ENCODE measurements at places on chromosomes 7 and 10.

DNA sequence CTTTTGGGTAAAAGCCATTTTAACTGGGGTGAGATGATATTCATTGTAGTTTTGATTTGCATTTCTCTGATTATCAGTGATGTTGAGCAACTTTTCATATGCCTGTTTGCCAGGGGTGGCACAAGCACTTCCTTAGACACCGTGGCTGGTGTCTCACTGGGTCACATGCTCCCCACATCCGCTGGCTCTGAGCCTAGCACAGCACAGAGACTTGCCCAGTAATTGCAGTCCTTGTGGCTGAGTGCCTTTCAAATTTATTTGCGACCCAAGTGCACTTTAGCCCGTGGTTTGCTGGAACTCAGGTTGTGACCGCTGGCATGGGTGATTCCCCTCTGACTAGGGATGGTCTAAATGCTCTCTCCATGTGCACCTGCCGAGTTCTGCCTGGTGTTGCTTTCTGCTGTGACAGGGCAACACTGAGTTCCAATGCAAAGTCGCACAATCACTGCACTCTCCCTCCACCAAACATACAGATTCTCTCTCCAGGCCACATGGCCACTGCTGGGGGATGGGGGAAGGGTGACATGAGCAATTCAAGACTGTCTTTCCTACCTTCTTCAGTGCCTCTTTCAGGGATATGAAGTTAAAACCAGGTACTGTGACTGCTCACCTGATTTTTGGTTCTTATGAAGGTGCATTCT lies 66.5 kb downstream of the ZNF277 start:
- DNase-seq = peak; percentile 41

DNA sequence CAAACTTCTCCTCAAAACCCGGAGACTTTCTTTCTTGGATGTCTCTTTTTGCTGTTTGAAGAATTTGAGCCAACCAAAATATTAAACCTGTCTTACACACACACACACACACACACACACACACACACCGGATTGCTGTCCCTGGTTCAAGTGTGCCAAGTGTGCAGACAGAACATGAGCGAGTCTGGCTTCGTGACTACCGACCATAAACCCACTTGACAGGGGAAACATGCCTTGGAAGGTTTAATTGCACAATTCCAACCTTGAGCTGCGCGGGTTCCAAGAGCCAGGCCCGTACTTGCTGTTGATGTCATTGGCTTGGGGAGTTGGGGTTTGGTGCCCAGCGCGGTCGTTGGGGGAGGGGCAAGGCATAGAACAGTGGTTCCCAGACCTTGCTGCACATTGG lies 1.7 kb downstream of the EGFR start:
- no peak for DNase-seq

DNA sequence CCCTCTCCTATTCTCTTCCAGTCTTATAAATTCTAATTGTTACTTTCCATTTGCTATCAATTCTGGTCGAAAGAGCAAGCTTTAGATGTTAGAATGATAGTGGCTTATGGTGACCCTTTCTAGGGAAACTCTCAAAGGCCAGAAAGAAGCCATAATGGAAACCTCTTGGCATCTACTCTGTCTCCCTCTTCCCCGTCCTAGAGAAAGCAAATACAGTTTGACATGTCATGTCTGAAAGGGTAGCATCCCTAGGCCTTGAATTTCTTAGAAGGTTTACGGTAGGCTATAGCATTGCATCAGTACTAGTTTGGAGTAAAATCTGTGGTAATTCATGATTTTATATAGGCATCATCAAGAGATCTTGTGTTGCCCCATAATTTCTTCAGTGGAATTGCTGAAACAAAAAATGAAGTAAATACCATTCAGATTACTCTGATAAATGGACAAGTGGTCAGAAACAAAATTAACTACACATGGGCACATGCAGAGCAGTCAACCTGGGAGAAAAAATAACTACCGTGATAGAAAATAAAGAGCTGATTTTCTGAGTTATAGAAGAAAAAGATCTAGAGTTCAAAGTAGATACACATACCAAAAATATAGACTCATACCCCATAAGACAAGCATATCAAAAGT lies 4.4 kb downstream of the PRKAR2B start:
- no peak for DNase-seq

DNA sequence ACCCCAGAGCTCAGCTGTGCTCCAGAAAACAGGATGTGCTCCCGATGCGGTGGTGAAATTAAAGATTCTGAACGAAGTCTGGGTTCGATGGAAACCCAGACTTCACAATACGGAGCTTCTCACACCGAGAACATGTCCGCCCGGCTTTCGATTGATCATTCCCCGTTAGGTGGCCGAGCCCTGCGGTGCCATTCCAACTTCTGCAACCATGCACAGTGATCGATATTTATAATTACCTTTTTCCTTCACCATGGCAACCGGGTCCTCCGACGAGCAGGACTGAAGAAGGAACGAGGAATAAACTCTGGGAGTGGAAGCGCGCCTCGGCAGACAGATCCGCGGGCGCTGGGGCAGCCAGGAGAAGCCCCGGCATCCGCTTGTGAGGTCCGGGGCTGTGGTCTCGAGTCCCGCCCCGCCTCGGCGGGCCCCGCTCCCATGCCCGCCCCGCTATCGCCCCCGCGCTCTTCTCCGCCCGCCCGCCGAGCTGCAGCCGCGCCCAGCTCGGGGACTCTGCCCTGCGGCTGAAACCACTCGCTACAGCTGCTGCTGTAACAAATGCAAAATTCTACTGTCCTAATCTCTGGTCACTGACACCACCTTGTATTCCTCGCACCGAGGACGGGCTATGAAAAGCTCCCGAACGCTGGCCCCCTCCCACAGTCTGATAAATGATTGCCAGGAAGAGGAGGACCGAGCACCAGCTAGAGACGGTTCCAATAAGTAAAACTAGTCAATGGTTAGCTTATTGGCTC lies 26.2 kb downstream of the ABLIM1 start:
- DNase-seq = peak; percentile 24

DNA sequence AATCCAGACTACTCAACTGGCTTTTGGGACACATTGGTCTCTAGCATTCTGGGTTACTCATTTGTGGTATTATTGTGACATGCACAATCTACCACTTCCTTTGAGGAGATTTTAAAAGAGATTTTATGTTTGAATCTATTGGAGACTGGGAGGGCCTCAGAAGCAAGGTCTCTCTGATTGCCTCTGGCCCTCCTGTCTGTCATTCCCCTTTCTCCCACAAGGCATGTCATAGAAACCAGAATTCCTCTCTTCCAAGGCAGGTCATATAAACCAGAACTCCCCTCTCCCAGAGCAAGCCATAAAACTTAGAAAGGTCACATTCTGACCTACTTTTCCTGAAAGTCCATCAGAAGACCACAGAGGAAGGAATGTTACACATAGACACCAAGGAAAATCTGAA lies 777.7 kb downstream of the PHTF2 start:
- no peak for DNase-seq

GRCh38 chr7:21966271-21966670 lies 20.6 kb upstream of the CDCA7L start:
- DNase-seq = no peak

- DNase-seq = peak; percentile 20
Observed at GRCh38 chr7:22480523-22481075, 19.4 kb downstream of the STEAP1B start.

GRCh38 chr10:71536332-71536731 lies 139.6 kb downstream of the CDH23 start:
- DNase-seq = no peak

GRCh38 chr10:110404825-110405224 lies 92.9 kb upstream of the DUSP5 start:
- no peak for DNase-seq

GRCh38 chr10:77226853-77227565 lies 410.6 kb downstream of the KCNMA1 start:
- no peak for DNase-seq

DNA sequence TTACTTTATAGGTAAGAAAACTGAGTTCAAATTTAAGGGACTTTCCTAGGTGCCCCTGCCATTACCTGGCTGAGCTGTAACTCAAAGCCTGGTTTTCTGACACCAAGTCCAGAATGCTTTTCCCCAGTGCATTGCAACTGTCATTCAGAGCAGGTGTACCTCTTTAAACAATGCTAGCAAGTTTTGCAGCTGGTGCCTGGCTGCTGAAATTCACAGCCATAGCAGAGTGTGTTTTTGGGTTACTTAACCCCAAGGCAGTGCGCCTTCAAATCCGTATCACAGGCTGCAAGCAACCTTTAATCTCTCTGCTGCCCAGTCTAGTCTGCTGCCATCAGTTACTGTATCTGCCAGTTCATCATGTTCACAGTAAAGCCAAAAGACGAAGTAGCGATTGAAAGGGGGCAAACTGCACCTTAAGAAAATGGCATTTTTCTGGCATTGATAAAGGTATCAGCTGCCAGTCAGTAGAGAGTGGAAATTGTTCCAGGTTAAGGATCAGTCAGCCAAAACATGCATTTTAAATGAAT lies 265.4 kb downstream of the CSTF2T start:
- no peak for DNase-seq

GRCh38 chr7:26178272-26178960 lies 22.1 kb downstream of the HNRNPA2B1 start:
- DNase-seq = peak; percentile 7

DNA sequence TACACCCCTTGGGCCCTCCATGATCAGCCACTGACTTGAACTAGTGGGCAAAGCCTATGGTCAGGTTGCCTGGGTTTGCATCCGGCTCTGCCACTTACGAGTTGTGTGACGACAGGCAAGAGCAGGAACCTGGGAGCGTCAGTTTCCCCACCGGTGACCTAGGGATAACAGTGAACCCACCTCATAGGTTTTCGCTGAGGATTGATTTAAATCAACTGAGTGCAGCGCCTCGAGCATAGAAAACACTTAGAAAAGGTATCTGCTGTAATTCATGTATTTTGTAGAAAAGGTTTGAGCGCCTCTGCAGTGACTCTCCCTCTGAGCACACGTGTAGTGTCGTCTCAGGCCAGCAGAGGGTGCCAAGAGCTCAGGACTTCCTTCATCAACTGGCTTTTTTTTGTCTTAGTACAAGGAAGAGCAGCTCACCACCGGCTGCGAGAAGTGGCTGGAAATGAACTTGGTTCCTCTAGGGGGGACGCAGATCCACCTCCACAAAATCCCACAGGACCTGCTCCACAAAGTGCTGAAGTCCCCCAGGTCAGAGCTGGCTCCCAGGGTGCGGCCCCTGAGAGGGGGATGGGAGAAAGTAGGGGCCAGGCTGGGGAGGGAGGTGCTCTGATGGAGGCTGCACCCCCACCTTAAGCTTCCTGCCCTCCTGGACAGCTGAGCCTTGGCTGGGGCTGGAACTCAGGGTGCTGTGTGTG lies 27.7 kb downstream of the BTBD16 start:
- DNase-seq = peak; percentile 68

GRCh38 chr10:50325449-50326171 lies 74.3 kb upstream of the ASAH2 start:
- DNase-seq = no peak

- DNase-seq = no peak
Observed at GRCh38 chr7:112484671-112485167, 3.9 kb downstream of the LSMEM1 start.

DNA sequence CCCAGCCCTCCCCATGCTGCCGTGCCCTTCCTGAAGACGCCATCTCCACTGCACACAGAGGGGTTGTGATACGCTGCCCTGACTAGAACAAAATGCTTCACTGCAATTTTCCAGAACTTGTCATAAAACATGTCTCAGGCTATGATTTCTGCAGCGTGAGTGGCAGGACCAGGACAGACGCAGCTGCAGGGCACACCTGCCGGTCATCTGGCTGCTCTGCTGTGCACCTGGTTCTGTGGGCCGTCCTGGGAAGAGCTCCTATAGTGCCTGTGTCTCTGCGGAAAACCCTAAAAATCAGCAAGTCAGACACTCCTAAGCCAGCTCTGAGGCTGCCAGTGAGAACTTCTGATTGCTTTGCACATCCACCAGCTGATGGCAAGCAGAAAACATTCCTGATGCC lies 39.7 kb upstream of the DIP2C start:
- peak; percentile 89 for DNase-seq

GRCh38 chr7:132179080-132179430 lies 397.2 kb downstream of the PLXNA4 start:
- DNase-seq = no peak

- peak; percentile 44 for DNase-seq
Observed at GRCh38 chr7:157228864-157229422, 90.2 kb downstream of the UBE3C start.

DNA sequence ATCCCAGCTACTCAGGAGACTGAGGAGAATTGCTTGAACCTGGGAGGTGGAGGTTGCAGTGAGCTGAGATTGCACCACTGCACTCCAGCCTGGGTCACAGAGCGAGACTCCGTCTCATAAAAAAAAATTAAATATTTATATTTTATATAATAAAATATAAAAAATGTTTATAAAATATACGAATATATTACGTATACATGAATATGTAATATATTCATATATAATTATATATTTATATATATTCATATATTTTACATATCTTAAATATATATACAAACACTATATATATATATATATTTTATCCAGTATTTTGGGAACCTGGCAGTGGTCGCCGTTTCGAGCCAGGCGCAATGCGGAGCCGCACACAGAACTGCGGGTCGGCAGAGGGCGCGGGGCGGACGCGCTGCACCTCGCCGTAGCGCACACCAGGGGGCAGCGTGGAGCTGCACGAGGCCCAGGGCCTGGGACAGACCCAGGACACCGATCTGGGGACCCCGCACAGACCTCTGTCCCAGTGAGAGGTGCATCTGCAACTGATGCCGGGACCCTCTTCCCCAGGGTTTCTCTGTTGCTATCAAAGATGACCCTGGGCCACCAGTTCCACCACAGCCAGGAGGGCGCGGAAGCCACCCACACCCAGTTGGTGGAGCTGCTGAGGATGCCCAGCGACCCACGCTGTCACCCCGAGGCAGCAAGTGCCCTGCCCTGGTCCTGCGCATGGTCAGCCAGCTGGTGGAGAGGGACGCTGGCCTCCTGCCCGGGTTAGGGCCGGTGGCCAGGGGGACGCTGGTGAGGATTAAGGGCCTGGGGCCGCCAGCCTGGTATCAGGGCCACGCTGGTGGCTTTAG lies 22.7 kb downstream of the AP5Z1 start:
- DNase-seq = peak; percentile 66

- peak; percentile 26 for DNase-seq
Observed at GRCh38 chr10:117175215-117175900, 21.9 kb upstream of the KCNK18 start.

DNA sequence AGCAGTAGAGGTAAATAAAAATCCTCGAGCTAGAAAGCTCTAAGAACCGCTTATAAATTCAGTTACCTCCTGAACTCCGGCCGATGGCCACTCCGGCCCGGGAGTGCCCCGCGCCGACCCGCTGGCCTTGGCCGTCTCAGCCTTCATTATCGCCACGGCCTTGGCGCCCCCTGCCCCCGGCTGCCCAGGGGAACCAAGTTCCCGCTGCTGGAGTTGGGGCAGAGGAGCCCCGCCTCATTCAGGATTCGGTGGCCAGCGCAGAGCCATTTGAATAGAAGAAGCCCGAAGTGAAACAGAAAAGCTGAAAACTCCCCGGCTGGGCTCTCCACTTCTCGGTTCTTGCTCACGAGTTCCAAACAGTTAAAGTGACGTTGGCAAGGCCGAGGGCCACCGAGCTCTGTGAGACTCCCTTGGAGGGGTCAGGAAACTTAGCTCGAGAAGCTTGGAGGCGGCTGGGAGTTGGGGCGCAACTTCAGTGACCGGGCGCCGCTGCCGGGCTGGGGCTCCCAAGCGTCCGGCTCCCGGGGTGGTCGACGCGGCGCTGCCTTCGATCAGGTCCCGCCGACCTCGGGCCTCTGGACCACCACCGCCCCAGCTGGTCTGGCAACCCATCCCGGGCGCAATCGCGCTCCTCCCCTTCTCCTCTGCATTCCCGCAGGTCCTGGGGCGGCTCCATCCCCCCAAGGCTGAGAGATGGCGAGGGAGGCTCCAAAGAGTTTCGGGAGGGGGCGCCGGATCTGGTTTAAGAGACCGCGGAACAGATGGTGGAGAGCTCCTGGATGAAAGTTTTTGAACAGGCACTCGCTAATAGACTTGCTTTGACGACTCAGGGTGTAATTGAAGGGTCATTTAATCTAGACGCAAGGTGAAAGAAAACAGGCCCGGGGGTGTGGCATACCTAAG lies 5.8 kb upstream of the FEZF1 start:
- no peak for DNase-seq

Measured in RPMI8226 (cell line).